ENCODE measurements at places on chromosomes 3 and 15.

DNA sequence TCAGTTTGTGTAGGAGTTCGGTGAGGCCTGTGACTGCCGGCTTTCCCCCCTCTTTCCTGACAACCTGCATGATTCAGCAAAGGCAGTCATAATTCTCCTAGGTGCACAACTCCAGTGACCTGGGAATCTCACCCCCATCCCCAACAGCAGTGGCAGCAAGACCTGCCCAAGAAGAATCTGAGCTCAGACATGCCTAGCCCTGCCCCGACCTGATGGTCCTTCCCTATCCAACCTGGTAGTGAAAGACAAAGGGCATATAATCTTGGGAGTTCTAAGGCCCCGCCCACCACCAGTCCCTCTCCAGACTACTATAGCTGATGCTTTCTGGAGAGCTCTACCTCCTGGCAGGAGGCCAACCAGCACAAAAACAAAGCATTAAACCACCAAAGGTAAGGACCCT lies 44.2 kb upstream of the ZBED2 start:
- no peak for DNase-seq

DNA sequence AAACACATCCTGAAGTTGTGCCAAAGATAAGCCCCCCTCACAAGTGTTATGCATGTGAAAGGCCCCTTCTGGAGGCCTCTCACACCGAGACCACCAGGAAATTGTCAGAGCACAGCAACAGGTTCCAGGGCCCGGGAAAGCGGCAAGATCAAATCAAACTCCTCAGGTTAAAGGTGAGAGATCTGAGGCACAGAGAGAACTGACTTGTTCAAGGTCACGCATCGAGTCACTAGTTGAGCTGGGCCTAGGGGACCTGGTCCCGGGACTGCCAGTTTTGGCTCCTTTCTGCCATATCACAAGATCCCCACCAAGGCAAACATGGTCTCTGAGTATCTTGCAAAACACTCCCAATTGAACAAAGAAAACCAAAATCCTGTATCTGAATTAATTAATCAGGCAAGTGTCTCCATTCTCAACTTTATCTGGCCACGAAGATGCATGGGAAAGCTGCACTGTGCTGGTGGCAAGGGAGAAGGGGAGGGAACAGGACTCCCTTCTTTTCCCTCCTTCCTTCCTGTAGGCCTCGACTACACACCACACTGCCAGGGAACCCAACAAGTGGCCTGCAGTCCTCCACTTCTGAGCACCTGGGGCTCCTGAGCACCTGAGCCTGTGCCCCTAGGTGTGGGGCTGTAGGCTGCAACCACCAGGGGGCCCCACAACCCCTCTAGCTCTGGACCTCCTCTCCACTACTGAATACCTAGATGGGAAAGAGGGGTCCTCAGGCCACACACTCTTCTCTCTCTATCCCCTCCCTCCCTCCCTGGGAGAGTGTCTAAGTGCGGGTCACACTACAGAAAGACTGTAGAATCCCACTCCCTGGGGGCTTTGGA lies 37.3 kb downstream of the ANP32A start:
- no peak for DNase-seq

- DNase-seq = no peak
These were observed 28.2 kb upstream of the BCL6 start for GRCh38 chr3:187773233-187774184.

GRCh38 chr3:127217596-127218453 lies 24.9 kb downstream of the PRR23E start:
- DNase-seq = no peak

GRCh38 chr3:151987893-151988292 lies 114.5 kb downstream of the SUCNR1 start:
- no peak for DNase-seq
